ENCODE measurements at places on chromosomes 3 and 15.

GRCh38 chr3:9876991-9877390, 3.1 kb downstream of the CIDEC start:
- DNase-seq = no peak

DNA sequence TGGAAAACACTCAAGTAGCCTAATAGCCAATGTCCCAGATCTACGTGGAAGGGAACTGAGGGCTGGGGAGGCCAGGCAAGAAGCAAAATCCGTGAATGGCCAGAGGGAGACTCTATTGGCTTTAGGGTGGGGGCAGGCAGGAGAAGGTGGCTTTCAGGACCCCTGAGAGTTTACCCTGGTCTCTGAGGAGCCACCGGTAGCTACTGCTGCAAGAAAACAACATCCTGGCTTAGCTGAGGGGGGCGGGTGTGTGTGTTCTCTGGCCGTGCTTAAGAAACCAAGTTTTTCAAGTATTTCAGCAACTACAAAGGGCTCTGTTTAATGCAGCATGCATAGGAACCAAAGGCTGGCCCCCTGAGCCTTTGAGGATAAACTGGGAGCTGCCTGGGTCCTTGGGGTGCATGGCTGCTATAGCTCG, 47.6 kb upstream of the TRPM1 start:
- no peak for DNase-seq

GRCh38 chr3:141392416-141392815, 24.1 kb downstream of the ZBTB38 start:
- no peak for DNase-seq

DNA sequence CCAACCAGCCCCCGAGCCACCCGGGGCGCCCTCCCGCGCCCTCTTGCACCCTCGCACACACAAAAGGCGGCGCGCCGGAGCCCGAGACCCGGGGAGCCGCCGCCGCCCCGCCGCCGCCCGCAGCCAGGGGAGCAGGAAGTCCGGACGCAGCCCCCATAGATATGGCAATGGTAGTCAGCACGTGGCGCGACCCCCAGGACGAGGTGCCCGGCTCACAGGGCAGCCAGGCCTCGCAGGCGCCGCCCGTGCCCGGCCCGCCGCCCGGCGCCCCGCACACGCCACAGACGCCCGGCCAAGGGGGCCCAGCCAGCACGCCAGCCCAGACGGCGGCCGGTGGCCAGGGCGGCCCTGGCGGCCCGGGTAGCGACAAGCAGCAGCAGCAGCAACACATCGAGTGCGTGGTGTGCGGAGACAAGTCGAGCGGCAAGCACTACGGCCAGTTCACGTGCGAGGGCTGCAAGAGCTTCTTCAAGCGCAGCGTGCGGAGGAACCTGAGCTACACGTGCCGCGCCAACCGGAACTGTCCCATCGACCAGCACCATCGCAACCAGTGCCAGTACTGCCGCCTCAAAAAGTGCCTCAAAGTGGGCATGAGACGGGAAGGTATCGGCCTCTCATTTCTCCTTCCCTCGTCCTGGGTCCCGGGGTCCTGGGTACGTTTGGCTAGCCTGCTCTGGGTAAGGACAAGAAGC, 1.6 kb downstream of the NR2F2 start:
- no peak for DNase-seq
